AG08395 (cell line): ENCODE measurements at places on chromosomes 5 and 9.

DNA sequence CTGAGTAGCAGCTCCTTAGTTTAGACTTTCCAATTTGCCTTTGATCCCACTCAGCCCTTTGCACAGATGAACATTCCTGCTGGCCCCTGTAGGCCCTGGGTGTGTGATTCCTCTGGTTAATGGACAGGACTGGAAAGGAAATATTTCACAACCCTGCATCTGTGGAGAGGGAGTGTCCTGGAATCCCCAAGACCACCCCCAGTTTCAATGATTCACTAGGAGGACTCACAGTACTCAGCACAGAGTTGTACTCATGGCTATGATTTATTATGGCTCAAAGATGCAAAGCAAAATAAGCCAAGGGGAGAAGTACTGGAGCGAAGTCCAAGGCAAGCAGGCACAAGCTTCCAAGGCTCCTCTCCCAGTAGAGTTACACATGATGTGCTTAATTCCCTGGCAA lies 42.4 kb upstream of the TJP2 start:
- DNase-seq: peak; percentile 85

DNA sequence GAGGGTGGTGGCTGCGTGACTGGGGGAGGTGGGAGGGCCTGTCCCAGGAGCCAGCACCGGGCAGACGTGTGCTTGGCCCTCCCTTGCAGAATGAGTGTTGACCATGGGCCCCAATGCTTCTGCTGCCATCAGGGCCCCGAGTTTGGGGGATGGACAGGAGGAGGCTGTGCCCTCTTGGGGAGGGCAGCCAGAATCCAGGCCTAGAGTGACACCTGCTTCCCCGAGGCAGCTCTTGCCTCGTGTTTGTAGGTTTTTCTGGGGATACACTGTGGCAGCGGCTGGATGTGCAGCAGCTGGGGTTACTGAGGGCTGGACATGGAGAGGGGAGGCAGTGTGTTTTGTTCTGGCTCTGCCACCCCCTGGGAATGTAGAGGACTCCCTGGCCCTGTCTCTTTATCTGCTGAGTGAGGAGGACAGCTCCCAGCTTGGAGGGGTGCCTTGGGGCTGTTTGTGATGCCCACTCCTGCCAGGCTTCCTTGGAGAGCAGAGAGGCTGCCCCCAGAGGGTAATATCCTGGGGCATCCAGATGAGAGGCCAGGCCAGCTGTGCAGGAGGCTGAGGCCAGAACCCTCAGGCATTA lies 22.7 kb downstream of the WNK2 start:
- DNase-seq: no peak

- peak; percentile 20 for DNase-seq
Measured at GRCh38 chr9:92607088-92607487, 62.8 kb downstream of the IPPK start.

- DNase-seq: no peak
Measured at GRCh38 chr5:95924720-95925377, 36.8 kb downstream of the ELL2 start.

DNA sequence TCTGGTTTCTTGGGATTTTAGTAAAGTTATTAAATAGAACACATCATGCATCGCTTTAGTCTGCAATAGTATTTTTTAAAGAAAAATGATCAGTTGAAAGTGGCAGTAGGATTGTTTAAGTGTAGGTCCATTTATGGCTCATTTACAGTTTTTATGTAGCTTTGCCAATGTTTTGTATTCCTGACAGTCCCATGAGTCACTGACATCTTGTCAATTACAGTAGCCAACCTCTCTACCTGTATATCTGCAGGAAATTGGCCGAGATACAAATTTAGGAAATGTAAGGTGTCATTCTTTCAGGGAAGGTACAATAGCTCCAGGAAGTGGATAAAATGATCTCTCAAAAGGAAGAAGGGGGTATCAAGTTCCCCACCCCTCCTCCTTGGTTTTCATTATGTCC lies 47.7 kb upstream of the MTAP start:
- no peak for DNase-seq

- no peak for DNase-seq
Measured at GRCh38 chr5:169352901-169353300, 52.0 kb upstream of the SLIT3 start.

GRCh38 chr5:174044466-174045254 lies 846 bp upstream of the NSG2 start:
- DNase-seq: no peak

DNA sequence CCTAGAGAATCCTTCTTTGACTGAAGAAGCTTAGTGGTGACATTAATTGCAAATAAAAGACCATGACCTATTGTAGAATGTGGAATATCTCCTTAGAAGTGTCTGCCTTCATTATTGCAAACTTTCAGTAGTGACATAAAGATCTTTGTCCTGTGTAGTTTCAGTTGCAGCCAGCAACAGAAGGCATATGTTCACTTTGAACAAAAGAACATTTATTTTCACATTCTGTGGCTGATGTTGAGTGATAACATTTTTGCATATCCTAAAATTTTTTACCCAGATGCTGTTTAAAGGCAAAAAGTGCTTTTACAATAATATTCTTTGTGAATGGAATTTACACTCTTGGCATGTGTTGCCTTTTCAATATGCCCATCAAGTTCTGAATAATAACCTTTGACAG lies 165.9 kb downstream of the TMC1 start:
- DNase-seq: no peak

DNA sequence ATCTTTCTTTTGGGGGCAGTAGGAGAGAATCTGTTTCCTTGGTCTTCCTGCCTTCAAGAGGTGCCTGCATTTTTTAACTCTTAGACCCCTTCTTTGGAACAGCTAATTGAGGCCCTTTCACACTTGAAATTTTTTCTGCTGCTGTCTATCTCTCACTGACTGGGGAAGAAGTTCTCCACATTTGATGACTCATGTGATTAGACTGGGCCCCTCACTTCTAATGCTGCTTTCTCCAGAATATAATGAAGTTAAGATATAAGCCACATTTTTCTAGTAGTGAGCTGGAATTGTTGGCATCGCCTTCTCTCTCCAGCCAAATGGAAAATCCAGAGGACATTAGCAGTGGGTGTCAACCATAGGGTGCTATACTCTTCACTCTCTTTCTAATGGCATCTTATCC lies 12.4 kb downstream of the ZNF474 start:
- DNase-seq: no peak

- DNase-seq: no peak
Measured at GRCh38 chr5:110402562-110402961, 323.9 kb downstream of the TMEM232 start.

DNA sequence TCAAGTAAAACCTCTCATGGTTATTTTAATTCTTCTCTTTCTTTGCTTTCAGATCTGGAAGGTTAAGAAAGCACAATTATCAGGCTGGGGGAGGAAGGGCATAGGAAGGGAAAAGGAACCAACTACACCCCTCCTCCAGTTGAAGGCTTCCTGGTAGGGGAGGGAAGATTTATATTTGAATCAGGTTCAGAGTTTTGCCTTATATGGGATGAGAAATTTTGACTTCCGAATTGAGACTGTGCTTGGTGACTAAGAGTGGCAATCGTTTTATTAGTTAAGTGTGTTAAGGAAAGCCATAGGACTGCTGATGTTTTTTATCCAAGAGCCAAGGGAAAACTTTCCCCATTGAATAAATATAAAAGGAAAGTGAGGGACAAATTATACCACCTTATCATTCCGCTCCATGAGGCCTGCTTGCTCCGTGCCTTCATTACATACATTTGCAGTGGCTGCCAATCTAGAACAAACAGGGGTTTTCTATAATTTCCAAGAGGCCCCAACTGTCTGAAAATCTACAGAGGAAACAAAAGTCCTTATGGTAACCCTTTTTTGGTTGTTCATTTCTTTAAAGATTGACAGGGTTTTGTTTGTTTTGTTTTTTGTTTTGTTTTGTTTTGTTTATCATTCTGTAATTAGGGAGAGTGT lies 115.7 kb upstream of the EPB41L4A start:
- DNase-seq: no peak

- DNase-seq: no peak
Measured at GRCh38 chr9:87547671-87548081, 50.0 kb downstream of the DAPK1 start.

GRCh38 chr9:127612939-127613582 lies 984 bp downstream of the STXBP1 start:
- peak; percentile 72 for DNase-seq

- no peak for DNase-seq
Measured at GRCh38 chr9:78443946-78444345, 147.0 kb downstream of the PSAT1 start.

GRCh38 chr9:96232539-96233241 lies 69.3 kb downstream of the HSD17B3 start:
- DNase-seq: peak; percentile 80

DNA sequence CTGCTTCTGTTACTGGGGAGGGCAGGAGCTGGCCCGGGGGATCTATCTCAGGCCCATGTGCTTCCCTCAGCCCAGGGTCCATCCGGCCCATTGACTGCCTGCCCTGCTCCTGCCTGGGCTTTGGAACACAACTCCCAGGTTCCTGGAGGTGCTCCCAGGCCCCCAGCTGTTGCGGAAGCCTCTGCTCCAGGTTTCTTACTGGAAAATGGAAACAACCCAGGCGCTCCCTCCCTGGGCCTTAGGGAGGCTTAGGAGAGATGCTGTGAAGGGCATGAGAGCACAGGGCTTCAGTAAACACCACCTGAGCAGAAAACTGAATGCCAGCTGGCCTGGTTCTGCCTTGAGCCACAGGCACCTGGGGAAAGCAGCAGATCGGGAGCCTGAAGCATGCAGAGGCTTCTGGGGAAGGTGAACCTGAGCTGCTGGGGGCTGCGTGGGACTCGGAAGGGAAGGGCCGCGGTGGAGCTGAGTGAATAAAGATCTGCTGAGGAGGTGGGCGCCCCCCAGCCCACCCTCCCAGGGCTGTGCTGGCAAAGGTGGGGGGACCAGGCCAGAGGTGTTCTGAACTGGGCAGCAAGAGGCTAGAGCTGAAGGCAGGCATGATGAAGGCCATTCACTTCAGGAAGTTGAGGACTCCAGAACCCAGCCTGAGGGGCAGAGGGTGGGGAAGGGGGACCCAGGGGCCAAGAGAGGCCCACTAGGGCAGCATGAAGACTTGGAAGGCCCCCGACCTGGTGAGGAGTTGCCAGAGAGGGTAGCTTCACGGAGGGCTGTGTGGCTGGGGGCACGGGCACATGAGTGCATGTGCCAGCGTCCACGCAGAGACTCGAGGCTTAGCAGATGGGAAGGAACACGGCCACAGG lies 64.8 kb downstream of the SHB start:
- no peak for DNase-seq

DNA sequence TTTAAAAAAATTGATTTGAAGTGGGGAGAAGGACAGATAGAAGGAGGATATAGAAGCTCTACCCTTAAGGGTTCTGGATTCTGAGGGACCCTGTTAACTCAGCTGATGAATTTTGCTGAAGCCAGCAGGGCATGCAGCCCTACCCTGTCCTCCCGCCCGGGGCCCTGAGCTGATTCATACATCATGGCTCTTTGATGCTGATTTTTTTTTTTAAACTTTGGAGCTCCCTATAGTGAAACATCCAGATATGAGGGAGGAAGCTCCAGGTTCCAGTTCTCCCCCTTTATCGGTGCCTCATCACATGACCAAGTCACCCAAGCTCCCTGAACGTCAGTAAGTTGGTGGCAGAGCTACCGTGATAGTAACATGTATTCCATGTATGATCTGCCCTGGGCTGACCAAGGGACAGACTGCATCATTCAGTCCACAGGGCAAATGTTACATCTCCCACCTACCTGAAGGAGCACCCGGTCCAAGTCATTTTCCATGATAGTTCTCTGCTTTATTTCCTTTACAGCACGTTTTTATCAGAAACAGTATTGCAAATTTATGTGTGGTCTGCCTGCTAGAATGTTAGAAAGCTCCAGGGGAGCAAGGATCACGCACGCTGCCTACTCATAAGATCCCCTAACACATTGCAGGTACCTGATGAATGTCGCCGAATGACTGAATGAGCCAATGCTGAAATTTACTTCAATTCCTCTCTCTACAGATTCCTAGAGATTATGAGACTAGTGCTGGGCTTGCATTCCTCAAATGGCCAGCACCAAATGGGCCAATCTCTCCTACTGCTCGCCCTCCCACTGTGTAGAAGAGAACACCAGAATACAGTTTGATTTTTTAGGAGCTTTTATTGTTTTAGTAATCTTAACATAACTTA lies 25.9 kb downstream of the SPARC start:
- DNase-seq: peak; percentile 71

- DNase-seq: peak; percentile 49
Measured at GRCh38 chr5:173477345-173478040, 139.0 kb downstream of the BOD1 start.

DNA sequence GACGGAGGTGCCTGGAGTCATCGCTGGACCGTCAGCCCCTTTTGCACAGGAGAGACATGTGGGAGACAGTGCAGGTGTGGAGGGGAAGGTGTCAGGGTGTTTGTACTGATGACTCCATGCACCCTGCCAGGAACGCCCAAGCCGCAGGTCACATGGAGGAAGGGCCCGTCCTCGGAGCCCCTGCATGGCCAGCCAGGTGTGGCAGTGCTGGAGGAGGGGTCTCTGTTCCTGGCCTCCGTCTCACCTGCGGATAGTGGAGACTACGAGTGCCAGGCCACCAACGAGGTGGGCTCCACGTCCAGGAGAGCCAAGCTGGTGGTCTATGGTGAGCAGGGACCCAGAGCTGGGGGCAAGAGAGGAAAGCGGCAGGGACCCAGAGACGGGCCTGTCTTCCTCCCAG lies 81.5 kb downstream of the HMCN2 start:
- no peak for DNase-seq

DNA sequence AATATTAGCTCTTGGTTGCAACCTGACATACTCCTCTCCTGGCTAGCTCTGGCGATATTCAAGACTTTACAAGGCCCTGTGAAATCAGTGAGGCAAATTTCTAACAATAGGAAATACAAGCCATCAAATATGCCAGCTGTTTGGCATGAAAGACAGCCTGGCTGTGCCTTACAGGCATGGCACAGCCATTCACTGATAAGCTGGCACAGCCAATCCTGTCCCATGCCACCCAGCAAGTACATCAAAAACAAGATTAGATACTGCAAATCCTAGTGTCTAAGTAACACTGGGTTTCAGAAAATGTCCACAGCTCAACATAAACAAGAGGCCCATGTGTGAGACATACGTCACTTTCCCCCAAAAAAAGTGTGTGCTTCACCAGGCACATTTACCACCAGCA lies 1045.8 kb upstream of the DMAC1 start:
- DNase-seq: no peak

DNA sequence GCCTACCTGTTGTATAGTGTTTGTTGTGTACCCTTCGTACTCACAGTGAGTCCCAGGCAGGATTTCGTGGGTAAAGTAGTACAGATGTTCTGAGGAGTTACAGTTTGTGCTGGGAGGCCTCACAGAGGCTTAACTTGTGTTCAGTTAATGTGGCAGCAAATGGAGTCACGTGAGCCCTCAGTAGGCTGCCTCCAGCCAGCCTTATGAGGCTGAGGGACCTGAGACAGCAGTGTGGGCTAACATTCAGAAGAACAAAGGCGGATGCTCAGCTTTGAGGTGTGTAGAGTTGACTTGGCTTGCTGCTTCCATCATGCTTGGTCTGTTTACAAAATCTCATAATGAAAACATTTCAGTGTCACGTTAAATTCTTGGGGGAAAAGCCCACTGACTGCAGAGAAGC lies 118.1 kb downstream of the TRIO start:
- no peak for DNase-seq

GRCh38 chr9:14827805-14828204 lies 82.4 kb downstream of the FREM1 start:
- no peak for DNase-seq
